Midbrain (tissue), 1 donor: ENCODE measurements at places on chromosomes 11 and 22.

GRCh38 chr22:25881210-25881755 lies 139.3 kb downstream of the MYO18B start:
- DNase-seq, result no peak

DNA sequence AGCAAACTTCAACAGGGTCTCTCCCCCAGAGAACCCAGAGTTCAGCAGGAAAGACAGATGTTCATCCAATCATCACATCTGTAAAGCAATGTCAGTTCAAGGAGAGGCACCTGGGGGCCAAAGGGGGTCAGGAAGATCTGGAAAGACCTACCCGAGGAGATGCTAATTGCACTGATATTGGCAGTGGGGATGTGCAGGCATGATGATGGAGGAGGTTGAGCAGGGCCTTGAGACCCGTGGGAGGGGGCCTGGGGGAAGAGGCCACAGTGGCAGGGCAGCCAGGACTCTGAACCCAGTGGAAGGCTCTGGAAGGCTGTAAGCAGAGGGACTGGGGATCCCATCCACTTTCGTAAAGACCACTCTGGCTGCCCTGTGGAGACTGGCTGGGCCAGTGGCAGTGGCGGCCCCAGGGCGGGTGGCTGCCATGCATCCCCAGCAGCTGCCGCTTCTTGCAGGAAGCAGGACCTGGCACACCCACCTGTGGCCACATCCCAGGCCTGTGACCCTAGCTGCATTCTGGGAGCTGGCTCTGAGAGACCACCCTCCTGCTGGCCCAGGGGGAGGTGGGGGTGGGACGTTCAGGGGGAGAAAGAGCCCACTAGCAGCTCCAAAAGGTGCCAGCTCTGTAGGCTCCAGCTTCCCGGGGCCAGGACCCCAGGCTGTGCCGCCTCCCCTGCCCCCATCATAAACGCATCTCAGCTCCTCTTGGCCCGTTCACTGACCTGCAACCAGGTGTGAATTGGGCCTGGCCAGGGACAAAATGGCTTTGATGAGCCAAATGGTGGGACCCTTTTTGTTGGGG lies 59.9 kb upstream of the FGF3 start:
- DNase-seq, result no peak

DNA sequence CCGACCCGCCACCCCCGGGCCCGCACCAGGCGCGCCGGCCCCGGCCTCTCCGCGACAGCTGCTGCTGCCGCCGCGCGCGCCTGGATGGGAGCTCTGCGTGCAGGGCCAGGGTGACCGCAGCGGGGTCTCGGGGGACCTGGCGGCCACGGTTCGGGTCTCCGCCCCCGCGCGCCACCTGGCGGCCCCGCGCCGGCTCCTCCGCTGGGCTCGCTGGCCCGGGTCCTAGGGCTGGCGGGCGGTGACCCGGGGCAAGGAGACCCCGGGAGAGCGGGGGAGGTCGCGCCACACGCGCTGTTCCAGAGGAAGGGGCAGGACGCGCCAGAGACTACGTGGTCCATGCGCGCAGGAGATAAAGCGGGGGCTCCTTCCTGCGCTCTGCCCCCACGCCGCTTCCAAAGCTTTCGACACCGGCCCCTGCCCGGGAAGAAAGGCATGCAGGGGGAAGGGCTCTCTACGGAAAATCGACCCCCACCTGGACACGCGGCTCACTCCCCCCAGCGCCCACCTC lies 562 bp downstream of the SHANK2 start:
- no peak for DNase-seq

DNA sequence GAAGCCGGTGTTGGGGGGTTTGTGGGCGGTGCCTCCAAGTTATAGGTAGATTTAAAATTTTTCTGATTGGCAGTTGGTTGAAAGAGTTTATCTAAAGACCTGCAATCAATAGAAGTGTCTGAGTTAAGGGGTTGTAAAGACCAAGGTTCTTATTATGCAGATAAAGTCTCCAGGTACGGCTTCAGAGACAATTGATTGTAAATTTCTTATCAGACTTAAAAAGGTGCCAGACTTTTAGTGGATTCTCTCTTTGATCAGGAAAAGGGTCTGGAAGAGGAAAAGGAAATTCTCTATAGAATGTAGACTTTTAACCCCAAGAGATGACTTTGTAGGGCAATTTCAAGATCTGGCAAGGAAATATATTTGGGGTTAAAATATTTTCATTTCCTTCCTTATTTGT lies 25.2 kb downstream of the CLMP start:
- no peak for DNase-seq

DNA sequence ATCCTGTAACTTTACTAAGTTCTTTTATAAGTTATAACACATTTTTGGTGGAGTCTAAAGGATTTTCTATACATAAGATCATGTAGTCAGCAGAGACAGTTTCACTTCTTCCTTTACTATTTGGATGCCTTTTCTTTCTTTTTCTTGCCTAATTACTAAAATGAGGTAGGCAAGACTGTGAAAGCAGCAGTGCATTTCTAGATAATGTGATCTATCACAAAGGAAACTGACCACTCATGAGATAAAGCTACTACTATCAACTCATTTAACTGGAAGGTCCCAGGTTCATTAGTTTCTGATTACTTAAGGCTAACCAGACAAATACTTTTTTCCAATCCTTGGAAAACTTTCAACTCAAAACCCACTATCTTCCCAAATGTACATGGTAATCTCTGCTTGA lies 196.2 kb upstream of the E2F8 start:
- DNase-seq, result no peak

DNA sequence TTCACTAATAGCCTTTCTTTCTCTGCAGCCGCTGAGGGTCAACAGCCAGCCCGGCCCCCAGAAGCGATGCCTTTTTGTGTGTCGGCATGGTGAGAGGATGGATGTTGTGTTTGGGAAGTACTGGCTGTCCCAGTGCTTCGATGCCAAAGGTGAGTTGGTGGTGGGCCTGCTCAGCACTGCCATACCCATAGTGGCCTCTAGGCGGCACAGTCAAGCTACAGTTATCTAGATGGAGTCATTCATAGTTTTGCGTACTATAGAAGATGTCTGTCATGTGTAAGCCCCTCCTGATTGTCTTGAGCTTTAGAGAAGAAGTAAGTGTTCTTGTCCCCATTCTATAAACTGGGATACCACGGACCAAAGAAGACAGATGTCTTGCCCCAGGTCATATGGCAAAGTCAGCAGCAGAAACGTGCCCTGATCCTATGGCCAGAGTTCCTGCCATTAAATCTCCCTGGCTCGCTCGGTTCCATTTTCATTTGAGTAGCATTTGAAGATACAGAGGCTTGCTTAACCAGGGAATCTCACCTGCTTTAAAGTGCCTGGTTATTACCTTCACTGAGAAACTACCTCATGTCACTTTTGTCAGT lies 42.1 kb upstream of the CRTAM start:
- DNase-seq, result no peak

GRCh38 chr11:95776859-95777258 lies 12.7 kb downstream of the FAM76B start:
- no peak for DNase-seq

- DNase-seq, result no peak
Measured at GRCh38 chr22:19892257-19892879, 37.7 kb upstream of the GNB1L start.

- no peak for DNase-seq
Measured at GRCh38 chr22:27990451-27990840, 71.4 kb upstream of the PITPNB start.

GRCh38 chr11:79419120-79419519 lies 21.7 kb downstream of the TENM4 start:
- DNase-seq, result no peak

DNA sequence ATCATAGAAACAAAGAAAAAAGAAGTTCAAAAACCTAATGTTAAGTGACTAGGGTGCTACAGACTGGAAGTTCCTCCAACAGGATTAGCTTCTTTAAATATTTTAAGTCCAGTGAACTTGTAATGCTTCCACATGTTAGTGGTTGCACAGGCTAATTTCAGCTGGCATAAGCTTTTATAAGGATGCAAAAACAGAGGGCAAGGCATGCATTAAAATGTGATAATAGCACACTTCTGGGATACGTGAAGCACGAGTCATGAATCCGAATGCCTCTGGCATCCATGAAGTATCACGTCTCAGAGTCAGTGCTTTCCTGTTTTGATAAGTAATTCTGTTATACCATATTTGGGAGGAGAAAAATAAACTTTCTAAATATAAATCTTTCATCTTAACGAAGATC lies 106.8 kb downstream of the DCDC1 start:
- no peak for DNase-seq

- DNase-seq, result no peak
Measured at GRCh38 chr11:13944016-13944415, 18.5 kb upstream of the SPON1 start.

GRCh38 chr11:70495351-70496310 lies 97.3 kb downstream of the CTTN start:
- DNase-seq, result no peak
